Fibroblast of skin of left quadriceps (primary cell): ENCODE measurements at places on chromosomes 2 and 18.
A peak's percentile ranks its signal among the peaks of the same experiment; 100 is the strongest.

DNA sequence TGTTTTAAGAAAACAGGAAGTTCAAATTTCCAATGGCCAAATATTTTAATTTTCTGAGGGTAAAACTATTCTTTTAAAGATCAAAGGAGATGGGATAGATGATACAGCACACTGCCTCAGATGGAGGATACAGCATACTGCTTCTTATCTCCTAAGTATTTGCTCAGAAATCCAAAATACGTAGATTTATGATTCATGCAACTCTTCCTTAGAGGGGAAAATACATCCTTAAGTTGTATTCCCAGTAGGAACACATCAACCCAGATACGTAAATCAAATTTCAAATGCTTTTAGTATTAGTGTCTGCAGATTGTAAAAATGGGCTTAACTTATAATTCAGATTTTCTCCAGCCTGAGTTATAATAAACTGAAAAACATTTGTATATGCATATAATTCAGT is 235.2 kb downstream of the ZNF385B start:
- DNase-seq, result no peak

GRCh38 chr2:1907291-1907690 is 163.0 kb upstream of the PXDN start:
- DNase-seq, result no peak

GRCh38 chr2:67625178-67625577 is 228.0 kb downstream of the ETAA1 start:
- no peak for DNase-seq

- DNase-seq, result no peak
Measured at GRCh38 chr2:165198181-165198580, 5.7 kb downstream of the SCN3A start.

GRCh38 chr18:42190643-42191042 is 235.6 kb downstream of the PIK3C3 start:
- no peak for DNase-seq

GRCh38 chr2:20291846-20292408 is 58.7 kb downstream of the PUM2 start:
- no peak for DNase-seq

DNA sequence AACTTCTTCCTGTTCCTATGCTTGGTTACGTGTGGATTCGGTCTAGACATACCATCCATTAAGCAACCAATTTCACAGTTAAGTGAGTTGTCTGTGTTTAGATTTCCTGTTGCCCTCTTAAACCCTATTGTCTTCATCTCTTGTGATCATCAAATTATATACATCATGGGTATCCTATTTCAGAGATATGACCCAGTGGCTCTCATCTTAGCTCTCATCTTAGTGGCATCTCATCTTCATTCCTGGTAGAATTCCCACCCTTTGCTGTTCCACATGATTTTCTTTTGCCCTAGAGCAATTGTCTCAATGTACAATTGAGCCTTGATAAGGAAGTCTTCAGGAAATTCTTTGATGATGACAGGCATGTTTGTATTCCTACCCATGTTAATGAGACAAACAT is 29.4 kb upstream of the FN1 start:
- DNase-seq, result no peak

- no peak for DNase-seq
Measured at GRCh38 chr2:231318954-231319353, 76.6 kb upstream of the B3GNT7 start.

DNA sequence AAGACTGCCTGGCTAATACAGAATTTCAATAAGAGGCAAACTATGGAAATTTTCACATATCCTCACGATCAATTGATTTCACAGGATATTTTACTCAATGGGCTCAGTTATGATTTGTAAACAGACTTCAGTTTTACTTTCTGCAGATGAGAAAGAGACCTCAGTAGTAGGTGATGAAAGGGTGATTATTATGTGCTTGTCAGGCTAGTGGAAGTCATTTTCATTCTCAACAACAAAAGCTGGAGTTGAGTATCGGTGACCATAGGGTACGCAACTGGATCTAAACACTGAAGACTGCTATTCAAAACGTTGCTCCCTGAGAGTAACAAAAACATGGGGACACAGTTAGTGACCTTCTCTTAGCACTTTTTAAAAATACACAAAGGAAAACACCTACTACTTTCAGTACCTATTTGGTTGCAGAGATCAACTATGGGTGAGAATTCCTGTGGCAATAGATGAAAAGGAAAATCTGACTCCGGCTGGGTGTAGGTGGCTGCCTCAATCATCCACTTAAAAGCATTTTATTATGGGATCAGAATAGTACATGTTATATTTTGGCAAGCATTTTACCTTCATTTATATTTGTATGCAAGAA is 126.2 kb upstream of the VRK2 start:
- no peak for DNase-seq

DNA sequence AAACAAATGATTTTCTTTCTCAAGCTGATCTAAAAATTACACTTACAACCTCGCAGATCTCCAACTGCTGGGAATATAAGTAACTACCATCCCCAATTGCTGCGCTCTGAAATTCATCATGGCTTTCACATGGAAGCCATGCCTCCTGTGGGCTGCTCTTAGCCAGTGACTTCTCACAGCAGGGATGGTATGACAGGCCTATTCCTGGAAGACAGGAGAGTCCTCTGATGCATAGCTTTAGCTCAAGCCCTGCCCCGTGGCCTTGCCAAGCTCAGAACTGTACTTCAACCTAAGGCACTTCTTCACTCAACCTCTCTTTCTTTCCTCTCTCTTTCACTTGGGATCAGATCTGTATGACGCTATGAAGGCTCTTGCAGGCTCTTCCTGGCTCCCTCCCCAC is 12.6 kb upstream of the ELAC1 start:
- DNase-seq, result no peak

GRCh38 chr2:2662847-2663356 is 331.8 kb upstream of the MYT1L start:
- no peak for DNase-seq

GRCh38 chr2:10467401-10467800 is 19.3 kb upstream of the ODC1 start:
- DNase-seq, result no peak

GRCh38 chr2:101823859-101824258 is 126.4 kb downstream of the MAP4K4 start:
- DNase-seq, result no peak

- DNase-seq, result no peak
Measured at GRCh38 chr2:23327887-23328286, 57.1 kb upstream of the KLHL29 start.

GRCh38 chr18:47246027-47246971 is 5.2 kb downstream of the SKOR2 start:
- DNase-seq, result no peak

DNA sequence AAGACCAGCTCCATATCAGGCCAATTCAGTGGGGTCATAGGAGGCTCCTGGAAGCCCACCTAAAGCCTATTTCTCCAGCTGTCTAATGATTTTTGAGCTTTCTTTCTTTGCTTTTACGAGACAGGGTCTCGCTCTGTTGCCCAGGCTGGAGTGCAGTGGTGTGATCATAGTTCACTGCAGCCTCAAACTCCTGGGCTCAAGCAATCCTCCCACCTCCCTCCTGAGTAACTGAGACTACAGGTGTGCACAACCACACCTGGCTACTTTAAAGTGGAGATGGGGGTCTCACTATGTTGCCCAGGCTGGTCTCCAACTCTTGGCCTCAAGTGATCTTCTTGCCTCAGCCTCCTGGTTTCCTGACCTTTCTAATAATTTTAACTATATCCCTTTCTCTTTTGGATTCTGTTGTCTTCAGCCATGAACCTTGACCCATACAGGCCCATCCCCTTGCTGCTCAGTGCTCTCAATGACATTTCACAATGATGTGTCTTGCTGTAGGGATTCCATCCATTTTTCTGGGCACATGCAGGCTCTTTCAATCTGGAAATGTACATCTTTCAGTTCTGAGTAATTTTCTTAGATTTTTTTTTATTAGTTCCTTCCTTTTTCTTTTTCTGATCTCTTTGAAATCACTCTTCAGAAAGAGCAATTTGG is 29.7 kb downstream of the GNLY start:
- DNase-seq, result no peak

DNA sequence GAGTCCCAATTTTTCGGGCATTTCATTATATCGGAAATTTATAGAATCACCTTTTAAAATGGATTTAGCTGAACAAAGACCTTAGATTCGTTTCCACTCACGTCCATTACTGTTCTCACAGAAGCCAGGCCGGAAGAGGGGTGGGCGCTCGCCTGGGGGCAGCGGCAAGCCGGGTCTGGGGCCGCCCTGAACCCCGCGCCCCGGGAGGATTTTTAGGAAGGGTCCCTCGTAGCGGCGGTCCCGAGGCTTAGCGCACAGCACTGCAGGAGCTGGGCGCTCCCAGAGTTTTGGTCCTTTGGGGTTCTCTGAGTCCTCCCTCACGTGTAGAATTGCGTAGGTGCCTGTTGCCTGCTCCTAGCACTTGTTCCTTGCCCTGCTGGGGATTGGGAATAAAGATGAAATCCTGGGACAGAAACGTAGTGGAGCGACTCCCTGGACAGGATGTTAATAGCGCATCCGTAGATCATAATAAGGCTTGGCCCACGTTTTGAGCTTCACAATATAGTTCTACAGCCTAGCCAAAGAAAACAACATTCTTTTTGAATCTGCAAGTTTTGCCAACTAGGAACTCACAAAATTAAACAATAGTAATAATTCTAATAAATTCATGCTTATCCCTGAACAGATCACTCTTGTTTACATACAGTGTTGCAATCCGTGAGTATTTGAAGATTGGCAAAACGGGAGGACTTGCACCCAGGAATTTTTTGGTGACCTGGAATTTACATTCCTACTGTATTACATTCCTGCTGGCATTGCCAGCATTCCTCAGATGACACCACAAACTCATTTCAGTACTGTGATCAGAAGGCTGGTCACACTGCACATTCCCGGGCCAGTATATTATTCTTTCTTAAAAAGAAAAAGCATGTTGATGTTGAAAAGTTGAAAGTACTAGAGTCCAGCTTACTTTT is 875 bp downstream of the C18orf63 start:
- DNase-seq, result peak; percentile 77

DNA sequence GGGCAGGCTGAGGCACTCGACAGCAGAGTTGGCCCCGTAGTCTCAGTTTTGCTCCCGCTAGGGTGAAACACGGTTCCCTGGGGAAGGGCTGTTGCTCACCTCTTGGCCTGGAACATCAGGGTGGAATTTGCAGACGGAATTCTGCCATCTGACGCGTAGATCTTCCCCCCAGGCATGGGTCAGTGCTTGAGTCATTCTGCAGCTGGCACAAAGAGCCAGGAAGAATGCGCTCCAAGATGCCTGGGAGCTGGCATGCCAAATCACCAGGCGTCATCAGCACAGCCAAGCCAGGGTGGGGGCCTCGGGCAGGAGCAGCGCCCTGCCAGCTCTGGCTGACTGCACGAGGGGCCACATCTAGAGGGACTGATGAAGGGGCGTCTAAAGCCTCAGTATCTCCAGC is 42.7 kb downstream of the ODC1 start:
- DNase-seq, result peak; percentile 35

DNA sequence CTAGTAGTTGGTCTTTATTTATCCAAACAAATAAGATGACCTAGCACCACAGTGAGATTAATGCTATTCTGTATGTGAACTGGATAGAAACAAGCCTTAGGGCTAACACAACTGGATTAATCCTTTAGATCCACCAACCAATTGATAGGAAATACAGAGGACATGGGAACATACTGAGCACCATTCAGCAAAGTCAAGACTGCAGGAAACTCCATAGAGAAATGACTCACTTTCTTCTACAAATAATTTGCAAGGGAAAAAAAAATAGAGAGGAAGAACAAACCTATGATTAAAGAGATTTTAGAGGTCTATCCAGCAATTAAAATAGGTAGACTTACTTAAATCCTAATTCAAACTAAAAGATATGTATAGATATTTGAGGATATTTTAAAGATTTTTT is 23.9 kb downstream of the WDFY1 start:
- no peak for DNase-seq

- DNase-seq, result no peak
Measured at GRCh38 chr2:219335373-219335786, 2.8 kb upstream of the RESP18 start.

DNA sequence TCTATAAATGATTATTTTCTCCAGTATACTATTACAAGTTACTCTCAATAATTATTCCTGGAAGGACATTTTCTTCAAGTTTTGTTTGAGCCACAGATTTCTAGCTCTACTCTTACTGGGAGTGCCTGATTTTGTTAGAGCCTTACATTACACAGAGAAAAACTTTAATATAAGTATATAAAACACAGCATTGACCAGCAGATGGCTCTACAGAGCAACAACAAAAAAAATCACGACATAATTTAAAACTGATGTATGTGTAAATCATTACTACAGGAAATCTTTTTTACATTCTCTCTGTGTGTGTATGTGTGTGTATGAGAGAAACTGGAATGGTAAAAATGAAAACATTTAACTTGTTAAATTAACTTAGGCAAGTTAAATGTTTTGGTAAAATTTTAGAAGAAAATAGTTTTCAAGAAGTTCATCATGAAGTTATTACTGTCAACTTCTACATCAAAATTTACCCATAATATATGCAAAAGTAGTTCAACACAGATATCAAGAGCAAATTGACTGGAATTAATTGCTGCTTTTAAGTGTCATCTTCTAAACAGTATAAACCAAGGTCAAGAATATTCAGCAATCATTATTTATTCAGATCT is 103.3 kb downstream of the MDH1 start:
- DNase-seq, result peak; percentile 49

- no peak for DNase-seq
Measured at GRCh38 chr2:173062801-173063200, 12.8 kb upstream of the MAP3K20 start.

DNA sequence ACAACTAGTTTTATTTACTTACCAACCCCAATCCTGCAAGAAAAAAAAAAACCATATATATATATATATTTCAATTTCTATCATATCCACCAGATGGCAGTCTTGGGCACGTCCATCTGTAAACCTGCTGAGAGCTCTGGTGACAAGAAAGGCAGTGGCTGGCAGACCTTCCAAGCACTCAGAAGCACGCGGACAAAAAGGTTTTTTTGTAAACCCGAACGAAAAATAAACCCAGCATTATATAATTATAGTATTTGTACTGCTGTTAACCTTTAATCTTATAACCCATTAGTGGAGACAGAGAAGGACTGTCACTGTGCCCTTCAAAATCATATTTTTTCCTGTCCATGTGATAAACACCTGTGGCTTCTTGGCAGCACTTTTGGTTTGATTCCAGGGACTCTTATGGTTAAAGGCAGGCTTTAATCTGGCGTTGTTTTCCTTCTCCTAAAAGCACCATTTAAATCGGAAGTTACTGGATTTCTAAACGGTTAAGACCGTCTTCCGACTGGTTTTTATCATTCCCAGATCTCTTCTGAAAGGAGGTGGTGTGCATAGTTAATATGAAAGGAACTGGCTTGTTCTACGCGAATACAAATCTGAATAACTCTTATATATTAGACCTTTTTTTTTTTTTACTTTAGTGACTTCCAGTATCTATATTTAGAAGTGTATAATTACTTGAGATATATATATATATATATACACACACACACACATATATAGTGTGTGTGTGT is 31.0 kb upstream of the SLC3A1 start:
- DNase-seq, result peak; percentile 29

GRCh38 chr2:108922141-108922915 is 66.7 kb downstream of the EDAR start:
- DNase-seq, result no peak

- peak; percentile 93 for DNase-seq
Measured at GRCh38 chr2:191866675-191867506, 20.0 kb upstream of the CAVIN2 start.
